ENCODE measurements at places on chromosomes 13 and 19. TPM values are rescaled to one million over a fixed set of nuclear protein-coding genes. Genes with fewer than 3 reads are reported as not detected.

- peak overlapping the region; percentile 93 for H3K4me3 ChIP-seq
- peaks cover 23% of the 10 kb centered on the region for H3K4me1 ChIP-seq
- peak overlapping the region; percentile 95 for H3K27ac ChIP-seq
- no peak for DNase-seq
- H3K27me3 ChIP-seq = no peaks in the 10 kb centered on the region
Observed at GRCh38 chr19:3184847-3185460, 776 bp upstream of the NCLN start.

- H3K27ac ChIP-seq = no peak overlapping the region
- no peak overlapping the region for H3K4me3 ChIP-seq
- H3K4me1 ChIP-seq = no peaks in the 10 kb centered on the region
- H3K27me3 ChIP-seq = no peaks in the 10 kb centered on the region
Observed at GRCh38 chr13:59877933-59878332, 285.8 kb downstream of the DIAPH3 start.

DNA sequence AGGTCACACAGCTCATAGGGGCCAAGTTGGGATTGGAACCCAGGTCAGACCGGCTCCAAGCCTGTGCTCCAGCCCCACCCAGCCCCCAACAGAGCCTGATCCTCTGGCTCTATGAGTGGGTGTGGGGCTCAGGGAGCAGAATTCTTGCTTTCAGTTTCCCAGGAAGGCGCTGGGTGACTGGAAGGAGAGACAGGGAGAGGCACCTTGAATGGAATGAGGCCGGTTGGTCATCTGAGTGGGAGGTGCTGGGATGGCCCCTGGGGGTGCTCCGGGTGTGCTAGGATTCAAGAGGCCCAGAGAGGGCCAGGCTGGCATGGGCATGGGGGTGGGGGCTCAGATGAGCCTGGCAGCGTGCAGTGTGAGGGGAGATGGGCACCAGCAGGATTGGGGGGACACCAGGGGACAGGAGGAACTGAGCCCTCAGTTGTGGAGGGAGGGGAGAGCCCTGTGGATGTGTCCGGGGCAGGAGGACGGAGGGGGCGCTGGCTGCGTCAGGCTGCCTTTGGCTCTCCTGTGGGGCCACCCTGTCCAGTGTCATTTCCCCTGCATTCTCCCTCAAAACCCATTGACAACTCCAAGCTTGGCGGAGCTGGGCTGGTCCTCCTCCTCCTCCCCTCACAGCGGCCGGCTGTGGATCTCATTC, 31.2 kb upstream of the ANKRD10 start:
- DNase-seq = no peak
- no peak overlapping the region for H3K27ac ChIP-seq
- H3K27me3 ChIP-seq = no peaks in the 10 kb centered on the region
- no peaks in the 10 kb centered on the region for H3K36me3 ChIP-seq
- H3K4me1 ChIP-seq = no peaks in the 10 kb centered on the region

- H3K36me3 ChIP-seq = no peaks in the 10 kb centered on the region
- H3K4me3 ChIP-seq = no peak overlapping the region
- no peaks in the 10 kb centered on the region for H3K4me1 ChIP-seq
- DNase-seq = no peak
- no peak overlapping the region for H3K27ac ChIP-seq
Observed at GRCh38 chr13:109859898-109860297, 73.5 kb upstream of the IRS2 start.

LSR gene
- 57.4 TPM for total RNA-seq

- H3K4me3 ChIP-seq = no peak overlapping the region
- H3K27me3 ChIP-seq = no peaks in the 10 kb centered on the region
- no peaks in the 10 kb centered on the region for H3K36me3 ChIP-seq
- H3K4me1 ChIP-seq = peaks cover 2% of the 10 kb centered on the region
Observed at GRCh38 chr13:102729560-102730270, 34.9 kb upstream of the METTL21C start.

MED26 gene
- total RNA-seq = 18.5 TPM

- no peak overlapping the region for H3K4me3 ChIP-seq
- H3K27me3 ChIP-seq = no peaks in the 10 kb centered on the region
- H3K4me1 ChIP-seq = peaks cover 26% of the 10 kb centered on the region
- no peak overlapping the region for H3K27ac ChIP-seq
Observed at GRCh38 chr13:114328595-114328994, 14.3 kb downstream of the CHAMP1 start.

GRCh38 chr13:38703255-38703654, 16.4 kb downstream of the FREM2 start:
- no peaks in the 10 kb centered on the region for H3K36me3 ChIP-seq
- H3K27me3 ChIP-seq = peaks cover 3% of the 10 kb centered on the region
- DNase-seq = no peak
- no peak overlapping the region for H3K27ac ChIP-seq
- H3K4me3 ChIP-seq = no peak overlapping the region

CATSPERD gene
- not detected for total RNA-seq

DNA sequence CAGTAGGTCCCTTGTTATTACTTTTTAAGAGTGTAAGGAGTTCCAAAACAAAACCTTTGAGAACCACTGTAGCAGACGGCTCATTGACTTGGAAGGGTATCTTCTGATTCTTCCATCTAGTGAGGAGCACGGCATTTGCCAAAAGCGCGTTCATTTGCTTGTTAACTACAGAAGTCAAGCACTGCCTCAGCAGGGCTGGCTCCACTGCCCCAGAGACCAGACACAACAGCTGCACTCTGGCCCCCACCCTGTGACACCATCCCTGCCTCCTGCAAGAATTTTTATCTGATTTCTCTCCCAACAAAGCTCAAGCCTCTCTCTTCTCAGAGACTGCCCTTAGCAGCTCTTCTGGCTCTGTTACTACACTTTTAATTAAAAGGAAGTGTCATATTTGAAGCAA, 20.7 kb upstream of the XPO4 start:
- H3K4me1 ChIP-seq = no peaks in the 10 kb centered on the region
- no peak for DNase-seq
- H3K27me3 ChIP-seq = no peaks in the 10 kb centered on the region
- no peak overlapping the region for H3K4me3 ChIP-seq
- no peaks in the 10 kb centered on the region for H3K36me3 ChIP-seq

DNA sequence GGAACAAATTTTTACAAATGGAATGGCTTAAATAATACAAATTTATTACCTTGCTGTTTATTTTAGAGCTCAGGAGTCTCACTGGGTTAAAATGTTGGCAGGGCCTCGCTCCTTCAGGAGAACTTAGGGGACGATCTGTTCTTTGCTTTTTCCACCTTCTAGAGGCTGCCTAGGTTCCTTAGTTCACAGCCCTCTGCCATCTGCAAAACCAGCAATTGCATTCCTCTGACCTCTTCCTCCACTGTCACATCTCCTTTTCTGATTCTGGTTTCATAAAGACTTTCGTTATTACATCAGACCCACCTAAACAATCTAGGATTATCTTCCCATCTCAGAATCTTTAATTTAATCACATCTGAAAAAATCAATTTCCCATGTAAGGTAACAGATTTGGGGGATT, 249.6 kb upstream of the SPRY2 start:
- no peak overlapping the region for H3K27ac ChIP-seq
- no peak overlapping the region for H3K4me3 ChIP-seq
- no peak for DNase-seq
- no peaks in the 10 kb centered on the region for H3K27me3 ChIP-seq

PRTN3 gene
- not detected for total RNA-seq

KLK2 gene
- not detected for total RNA-seq

AMH gene
- total RNA-seq = 14.0 TPM

GRCh38 chr19:43562698-43563241, 12.6 kb downstream of the XRCC1 start:
- no peaks in the 10 kb centered on the region for H3K27me3 ChIP-seq
- H3K4me3 ChIP-seq = peak overlapping the region; percentile 85
- H3K36me3 ChIP-seq = no peaks in the 10 kb centered on the region
- peak; percentile 58 for DNase-seq
- H3K4me1 ChIP-seq = peaks cover 35% of the 10 kb centered on the region

DNA sequence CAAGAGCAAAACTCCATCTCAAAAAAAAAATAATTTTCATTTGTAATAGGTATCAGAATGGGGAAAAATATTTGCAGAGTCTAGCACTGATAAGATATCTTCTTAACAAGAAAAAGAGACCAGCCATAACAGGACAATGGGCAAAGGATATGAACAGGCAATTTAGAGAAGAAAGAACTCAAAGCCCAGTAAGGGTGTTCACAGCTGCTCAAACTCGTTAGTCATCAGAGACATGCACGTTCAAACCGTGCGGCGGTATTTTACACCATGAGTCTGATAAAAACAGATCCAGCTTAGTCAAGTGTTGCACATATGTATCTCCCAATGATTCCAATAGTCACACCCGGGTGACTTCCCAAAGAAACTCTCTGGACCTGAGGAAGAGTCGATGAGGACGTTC, 13.7 kb upstream of the NCCRP1 start:
- no peak for DNase-seq
- no peak overlapping the region for H3K4me3 ChIP-seq
- H3K27me3 ChIP-seq = peaks cover 4% of the 10 kb centered on the region
- peaks cover 2% of the 10 kb centered on the region for H3K4me1 ChIP-seq
- no peak overlapping the region for H3K27ac ChIP-seq

DNA sequence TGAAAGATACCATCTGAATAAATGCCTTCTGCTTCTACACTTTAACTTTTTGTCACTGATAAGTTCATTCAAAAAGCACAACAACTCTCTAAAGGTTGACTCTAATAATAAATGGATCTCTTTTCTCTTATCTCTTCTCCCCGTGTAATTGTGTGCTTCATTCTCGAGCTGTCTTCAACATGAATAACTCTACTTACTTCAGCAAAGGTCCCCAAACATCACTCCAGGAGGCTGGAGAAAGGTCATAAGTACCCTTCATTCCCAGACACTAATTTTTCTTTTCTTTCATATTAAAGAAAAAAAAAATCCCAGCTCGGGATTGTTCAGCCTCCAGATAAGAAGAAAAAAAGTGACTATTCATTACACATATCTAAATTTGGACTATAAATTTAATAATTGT, 222.2 kb downstream of the FOXO1 start:
- no peak overlapping the region for H3K4me3 ChIP-seq
- peak overlapping the region; percentile 67 for H3K27ac ChIP-seq
- peaks cover 28% of the 10 kb centered on the region for H3K4me1 ChIP-seq
- DNase-seq = no peak

DNA sequence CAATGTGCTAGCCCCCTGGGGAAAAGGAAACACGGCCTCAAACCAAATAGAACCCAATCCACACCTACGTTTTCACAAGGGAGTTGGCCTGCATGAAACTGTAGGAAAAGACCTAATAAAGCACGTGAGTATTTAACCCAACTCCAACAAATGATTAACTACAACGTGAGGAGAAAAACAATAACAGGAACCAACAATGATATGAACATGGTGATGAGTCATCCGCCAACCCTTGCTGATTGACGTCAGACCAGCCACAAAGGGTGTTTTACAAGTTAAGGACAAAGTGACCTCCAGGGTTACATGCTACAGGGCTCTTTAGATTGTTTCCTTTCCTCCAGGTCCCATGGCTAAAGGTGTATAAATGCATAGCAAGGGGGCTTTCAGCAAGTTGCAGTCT, 460.5 kb downstream of the COG6 start:
- H3K27me3 ChIP-seq = no peaks in the 10 kb centered on the region
- no peaks in the 10 kb centered on the region for H3K36me3 ChIP-seq
- DNase-seq = no peak
- H3K4me1 ChIP-seq = peaks cover 2% of the 10 kb centered on the region

GRCh38 chr13:46101484-46102254, 3.2 kb downstream of the CPB2 start:
- H3K4me1 ChIP-seq = no peaks in the 10 kb centered on the region
- no peak for DNase-seq
- H3K27me3 ChIP-seq = no peaks in the 10 kb centered on the region
- H3K27ac ChIP-seq = no peak overlapping the region
- no peaks in the 10 kb centered on the region for H3K36me3 ChIP-seq

DNA sequence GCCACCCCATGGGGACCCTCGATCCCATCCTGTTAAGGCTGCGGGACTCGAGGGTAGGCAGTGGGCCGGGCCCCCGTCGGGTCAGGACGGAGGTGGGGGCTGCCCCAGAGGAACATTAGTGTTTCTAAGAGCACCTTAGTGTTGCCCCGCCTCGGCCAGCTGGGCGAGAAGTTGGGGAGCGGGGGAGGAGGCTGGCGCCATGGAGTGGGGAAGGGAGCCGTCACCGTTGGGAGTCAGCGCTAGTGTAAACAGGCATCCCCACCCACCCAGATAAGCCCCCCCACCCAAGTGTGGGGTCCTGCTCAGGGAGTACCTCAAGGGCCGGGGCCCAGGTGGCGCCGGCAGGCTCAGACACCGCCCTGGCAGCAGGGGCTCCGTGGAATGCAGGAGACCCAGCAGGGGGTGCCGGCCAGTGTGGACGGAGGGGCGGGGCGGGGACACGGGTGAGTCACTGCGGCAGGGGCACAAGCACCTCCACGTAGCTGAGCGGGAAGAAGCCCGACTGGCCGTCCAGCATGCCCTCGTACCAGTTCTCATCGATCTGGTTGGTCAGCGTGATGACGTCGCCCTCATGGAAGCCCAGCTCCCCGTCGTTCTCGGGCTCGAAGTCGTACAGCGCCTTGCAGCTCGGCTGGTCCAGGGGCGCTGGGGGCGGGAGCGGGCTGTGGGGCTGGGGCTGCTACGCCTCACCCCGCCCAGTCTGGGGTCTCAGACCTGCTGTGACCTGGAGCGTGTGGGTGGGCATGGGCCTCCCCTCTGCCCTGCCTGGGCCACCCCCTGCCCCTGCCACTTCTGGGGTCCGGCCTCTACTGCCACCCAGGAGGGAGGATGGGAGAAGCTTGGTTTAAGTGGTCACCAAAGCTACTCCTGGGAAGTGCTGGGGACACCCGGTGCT, 18.0 kb downstream of the MPND start:
- no peaks in the 10 kb centered on the region for H3K27me3 ChIP-seq
- no peak for DNase-seq
- no peaks in the 10 kb centered on the region for H3K36me3 ChIP-seq

ZSWIM9 gene
- 8.9 TPM for total RNA-seq

UHRF1 gene
- 0.30 TPM for total RNA-seq

- H3K36me3 ChIP-seq = peaks cover 19% of the 10 kb centered on the region
- no peak overlapping the region for H3K27ac ChIP-seq
- no peak overlapping the region for H3K4me3 ChIP-seq
- H3K4me1 ChIP-seq = peaks cover 20% of the 10 kb centered on the region
- H3K27me3 ChIP-seq = no peaks in the 10 kb centered on the region
Observed at GRCh38 chr19:32373585-32374295, 28.3 kb downstream of the ZNF507 start.

PROZ gene
- not detected for total RNA-seq

S1PR4 gene
- 217 TPM for total RNA-seq

DNA sequence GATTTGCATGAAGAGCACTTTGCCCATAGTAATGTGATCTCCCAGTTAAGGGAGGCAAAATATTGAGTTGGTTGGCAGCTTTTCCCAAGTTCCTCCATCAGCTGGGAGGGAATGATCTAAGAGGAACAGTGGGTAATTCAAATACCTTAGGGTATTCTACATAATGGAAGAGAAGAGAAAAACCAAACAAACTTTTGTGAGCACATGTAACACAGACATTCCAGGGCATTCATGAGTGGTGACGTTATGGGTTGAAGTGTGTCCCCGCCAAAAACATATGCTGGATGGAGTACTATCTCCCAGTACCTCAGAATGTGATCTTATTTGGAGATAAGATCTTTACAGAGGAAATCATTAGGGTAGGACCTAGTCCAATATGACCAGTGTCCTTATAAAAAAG, 220.1 kb downstream of the FOXO1 start:
- H3K4me1 ChIP-seq = peaks cover 22% of the 10 kb centered on the region
- no peak overlapping the region for H3K4me3 ChIP-seq
- DNase-seq = no peak
- H3K36me3 ChIP-seq = no peaks in the 10 kb centered on the region
- peak overlapping the region; percentile 41 for H3K27ac ChIP-seq
- no peaks in the 10 kb centered on the region for H3K27me3 ChIP-seq

Measured in naive thymus-derived CD8-positive, alpha-beta T cell (primary cell).